Stimulated activated CD8-positive, alpha-beta memory T cell treated with anti-CD3 and anti-CD28 coated beads, Interleukin-15, amount 100 ng/mL, for 4 hours (primary cell): ENCODE measurements at places on chromosomes 11 and 22.

DNA sequence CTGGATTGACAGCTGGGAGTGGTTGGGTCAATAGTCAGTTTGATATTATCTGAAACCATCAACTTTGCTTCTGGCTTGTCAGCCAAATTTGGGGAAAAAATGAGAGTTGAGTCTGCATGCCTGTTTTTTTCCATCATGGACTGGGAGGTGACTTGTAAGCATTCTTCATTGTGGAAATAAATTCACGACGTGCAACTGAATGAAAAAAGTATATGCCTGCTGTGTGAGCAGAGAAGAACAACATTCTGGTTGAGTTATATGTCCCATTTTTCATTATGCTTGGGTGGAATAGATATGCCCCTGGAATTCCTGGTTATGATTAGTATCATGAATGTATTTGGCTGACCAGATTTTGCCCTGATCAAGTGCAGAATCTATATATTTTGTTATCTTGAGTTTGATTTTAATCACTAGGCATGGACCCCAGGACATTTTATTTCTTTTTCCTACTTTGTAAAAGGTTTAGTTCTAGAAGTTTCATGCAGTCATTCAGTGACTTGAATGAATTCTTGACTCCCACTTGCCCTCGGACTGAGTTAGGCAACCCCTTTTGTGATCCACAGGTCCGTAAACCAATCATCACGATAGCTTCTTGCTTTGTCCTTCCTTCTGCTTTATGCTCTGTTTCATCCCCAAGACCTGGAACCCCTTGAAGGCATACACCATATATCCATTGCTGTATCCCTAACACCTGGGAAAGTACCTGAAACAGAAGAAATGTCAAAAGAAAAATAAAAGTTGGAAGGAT, 205.8 kb downstream of the NAV2 start:
- DNase-seq: no peak

DNA sequence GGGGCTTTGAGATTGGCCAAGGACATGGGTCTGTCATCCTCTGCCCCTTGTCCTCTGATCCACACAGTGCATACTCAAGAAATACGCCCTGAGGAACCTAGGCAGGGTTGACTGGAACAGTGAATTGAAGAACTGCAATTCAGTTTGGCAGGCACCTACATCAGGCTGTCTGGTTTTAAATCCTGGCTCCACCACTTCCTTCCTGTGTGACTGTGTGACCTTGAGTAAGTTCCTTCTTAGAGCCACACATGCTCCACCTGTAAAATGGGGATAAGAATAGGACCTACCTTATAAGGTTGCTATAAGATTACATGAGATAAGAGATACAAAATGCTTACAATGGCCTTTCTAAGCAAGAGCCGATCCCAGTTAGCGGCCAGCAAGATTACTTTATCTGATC, 15.8 kb upstream of the TCF20 start:
- no peak for DNase-seq

DNA sequence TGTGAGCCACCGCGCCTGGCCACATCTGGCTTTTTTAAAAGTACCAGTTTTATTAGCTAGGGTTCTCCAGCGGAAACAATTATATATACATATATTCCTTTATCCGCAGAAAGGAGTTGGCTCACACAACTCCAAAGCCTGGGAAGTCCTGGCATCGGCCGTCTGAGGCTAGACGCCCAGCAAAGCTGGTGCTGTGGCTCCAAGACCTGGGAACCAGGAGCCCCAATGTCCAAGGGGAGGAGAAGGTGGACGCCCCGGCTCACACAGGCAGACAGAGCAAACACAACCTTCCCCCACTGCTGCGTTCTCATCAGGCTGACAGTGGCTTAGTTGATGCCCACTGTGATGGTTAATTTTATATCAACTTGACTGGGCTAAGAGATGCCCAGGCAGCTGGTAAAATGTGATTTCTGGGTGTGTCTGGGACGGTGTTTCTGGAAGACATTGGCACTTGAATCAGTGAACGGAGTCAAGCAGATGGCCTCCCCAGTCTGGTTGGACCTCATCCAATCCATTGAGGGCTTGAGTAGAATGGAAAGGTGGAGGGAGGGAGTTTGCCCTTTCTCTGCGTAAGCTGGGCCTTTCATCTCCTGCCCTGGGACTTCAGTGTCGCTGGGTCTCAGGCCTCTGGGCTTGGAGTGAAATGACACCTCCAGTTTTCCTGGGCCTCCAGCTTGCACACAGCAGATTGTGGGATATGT, 904.4 kb downstream of the BRD1 start:
- no peak for DNase-seq

DNA sequence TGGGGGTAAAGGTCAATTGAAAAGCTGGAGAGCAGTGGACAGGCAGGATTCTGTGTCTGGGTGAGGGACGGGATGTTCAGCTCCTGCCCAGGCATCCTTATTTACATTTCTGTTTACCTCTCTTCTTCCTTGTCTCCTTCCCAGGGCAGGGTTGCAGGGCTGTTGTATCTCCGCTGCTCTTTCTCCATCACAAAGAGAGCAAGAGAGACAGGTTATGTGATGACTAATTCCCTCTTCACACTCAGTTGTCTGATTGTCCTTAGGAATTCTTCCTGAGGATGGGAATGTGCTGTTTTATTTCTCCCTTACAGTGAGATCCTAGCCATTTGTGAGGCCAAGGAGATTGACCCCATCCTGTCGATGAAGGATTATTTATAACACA, 104.9 kb downstream of the VPREB1 start:
- no peak for DNase-seq

- no peak for DNase-seq
These were observed 88.9 kb downstream of the RASSF10 start for GRCh38 chr11:13098063-13098462.

DNA sequence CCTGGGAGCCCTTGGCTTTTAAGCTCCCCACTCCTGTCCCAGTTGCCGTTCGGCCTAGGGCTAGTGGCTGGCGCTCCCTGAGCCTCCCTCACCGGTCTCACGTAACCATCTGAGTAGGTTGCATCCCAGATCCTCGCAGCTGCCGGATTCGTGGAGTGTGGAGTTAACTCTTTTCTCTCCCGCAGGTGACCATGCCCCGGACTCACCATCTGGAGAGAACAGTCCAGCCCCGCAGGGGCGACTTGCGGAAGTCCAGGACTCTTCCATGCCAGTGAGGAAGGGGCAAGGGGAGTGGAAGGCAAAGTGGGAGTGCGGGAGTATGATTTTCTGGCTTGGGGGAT, 902 bp downstream of the MUS81 start:
- DNase-seq: no peak

- DNase-seq: no peak
These were observed 734.3 kb upstream of the ARHGAP42 start for GRCh38 chr11:99952816-99953215.

- DNase-seq: no peak
These were observed 1.2 kb upstream of the FAR1 start for GRCh38 chr11:13667245-13667644.

GRCh38 chr11:101706541-101706940, 122.7 kb upstream of the TRPC6 start:
- no peak for DNase-seq

DNA sequence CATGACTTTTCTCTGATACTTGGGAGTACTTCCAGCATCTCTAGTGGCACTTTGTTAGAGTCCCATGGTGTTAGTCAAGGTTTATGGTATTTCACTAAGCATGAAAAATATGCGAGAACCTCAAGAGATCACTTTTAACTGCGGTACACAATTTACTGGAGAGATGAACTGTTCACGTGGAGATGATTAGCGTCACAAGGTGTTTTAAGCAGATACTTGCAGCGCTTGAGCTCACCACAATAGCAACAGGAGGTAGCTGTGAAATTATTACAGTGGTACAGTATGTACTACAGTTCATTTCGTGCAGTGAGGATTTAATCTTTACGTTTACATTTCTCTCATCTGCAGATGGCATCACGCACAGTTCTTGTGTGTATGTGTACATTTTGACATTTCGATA, 4.5 kb downstream of the PARVA start:
- no peak for DNase-seq

- no peak for DNase-seq
These were observed 261.6 kb upstream of the CADM1 start for GRCh38 chr11:115765803-115766239.

DNA sequence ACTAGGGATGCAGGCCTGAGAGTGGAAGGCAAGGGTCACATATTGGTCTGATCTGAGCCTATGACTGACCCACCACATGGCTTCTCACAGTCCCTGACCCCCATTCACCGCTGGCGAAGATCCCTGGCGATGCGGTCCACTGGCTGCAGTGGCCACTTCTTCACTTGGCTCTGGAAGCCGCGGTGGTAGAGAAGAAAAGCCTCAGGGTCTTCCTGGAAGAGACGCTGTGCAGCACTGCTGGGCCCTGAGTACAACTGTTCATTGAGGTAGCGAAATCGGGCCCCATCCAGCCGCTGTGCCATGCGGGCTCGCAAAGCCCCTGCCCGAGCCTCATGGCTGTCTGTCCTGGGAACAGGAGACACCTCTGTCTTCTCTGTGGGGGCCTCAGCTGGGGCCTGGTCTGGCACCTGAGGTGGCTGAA, 2.4 kb downstream of the RRP8 start:
- no peak for DNase-seq

DNA sequence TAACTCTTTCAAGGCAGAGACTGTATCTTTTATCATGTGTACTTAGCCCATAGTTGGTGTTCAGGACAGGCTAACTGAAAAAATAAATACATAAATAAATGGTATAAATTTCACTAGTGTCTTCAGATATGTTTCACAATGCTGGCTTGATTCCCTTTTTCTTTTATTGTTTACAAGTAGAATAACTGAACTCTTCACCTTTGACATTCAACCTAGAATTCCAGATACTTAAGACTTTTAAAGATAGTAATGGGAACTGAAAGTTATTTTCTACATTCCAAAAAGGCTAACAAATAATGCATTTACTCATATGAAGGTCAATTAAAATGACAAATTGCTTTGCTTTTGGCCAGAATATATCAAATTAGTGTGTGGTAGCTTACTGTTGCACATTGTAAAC, 411.3 kb upstream of the TENM4 start:
- DNase-seq: no peak

DNA sequence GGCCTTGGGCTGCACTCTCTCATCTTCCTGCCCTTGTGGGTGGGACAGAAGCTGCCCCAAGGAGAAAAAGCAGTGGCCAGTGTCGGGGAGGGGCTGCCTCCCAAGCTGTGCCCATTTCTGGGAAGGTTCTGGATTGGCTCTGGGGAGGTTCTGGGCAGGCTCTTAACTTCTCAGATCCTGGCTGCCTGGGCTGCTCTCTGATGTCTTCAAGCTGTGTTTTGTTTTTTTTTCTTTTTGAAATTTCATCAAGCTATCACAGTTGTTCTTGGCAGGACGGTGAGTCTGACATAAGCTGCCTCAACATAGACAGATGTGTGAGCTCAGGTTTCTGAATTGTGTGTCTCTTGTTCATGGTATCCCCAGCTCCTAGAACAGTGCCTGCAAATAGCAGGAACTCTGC, 1032.0 kb downstream of the BRD1 start:
- DNase-seq: no peak

DNA sequence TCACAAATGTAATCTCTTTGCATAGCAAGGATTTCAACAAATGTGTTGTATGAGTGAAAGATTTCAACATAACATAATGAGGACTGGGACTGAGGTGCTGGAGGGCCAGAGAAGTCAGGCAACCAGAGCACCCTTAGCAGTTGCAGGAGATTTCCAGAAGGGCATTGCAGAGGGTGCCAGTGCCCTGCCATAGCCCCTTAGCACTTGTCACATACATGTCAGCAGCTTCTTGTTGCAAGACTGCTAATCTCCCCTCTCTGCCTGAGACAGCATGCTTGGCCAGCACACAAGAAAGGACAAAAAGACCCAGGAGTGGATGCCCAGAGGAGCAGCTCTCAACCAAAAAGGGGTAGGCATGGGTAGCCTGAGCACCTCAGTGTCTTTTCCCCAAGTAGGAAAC, 43.2 kb downstream of the BBOX1 start:
- no peak for DNase-seq

DNA sequence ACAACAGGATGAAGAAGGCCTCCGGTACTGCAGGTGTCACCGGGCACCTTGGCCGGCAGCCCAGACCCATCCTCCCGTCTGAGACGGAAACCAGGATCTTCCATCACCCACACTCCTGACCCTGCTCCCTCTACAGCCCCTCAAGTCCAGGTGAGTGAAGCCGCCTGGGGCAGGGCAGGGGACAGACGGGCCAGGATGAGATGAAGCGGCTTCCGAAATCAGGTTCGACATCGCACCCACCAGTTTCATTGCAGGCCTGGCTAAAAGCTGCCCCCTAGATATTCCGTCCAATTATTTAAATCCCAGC, 639.1 kb downstream of the TBC1D22A start:
- no peak for DNase-seq

- DNase-seq: no peak
These were observed 54.1 kb downstream of the PDHX start for GRCh38 chr11:34970480-34970879.

GRCh38 chr11:65047581-65048422, 6.8 kb downstream of the SAC3D1 start:
- DNase-seq: no peak

- DNase-seq: no peak
These were observed 109.6 kb downstream of the TRIM29 start for GRCh38 chr11:120028181-120028896.

DNA sequence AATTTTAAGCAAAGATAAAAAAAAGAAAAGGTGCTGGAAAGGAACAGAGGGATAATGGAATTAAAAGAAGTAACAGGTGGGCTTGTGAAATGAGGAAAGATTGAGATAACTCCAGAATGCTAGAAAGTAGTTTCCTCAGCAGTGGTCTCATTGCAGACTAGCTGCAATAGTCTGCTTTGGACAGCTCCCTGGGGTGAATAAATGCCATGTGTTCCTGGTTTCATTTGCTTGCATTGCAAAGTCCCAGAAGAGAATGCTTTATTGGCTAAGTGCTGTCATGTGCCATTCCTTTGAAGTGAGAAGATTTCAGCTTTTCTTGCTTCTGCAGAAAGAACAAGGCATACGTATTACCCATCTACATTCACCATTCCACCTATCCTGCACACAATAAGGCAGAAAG, 478.8 kb upstream of the RAG2 start:
- DNase-seq: no peak

GRCh38 chr11:132563050-132563449, 969.3 kb downstream of the OPCML start:
- no peak for DNase-seq

DNA sequence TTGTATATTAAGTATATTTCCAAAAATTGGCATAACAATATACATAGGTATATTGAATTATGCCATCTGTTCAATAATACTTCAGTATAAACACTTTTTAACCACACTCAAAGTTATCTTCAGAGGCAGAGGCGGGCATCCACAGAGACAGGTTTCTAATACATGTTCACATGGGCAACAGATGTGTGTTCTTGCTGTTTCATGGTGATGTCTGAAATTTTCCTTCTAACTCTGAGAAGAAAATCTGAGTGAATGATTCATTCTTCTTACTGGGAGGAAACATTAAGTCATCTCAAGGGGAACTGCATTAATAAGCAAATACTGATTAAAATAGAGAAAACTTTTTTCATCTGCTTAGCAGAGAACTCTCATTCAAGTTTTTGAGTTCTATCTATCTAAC, 1074.5 kb downstream of the LRRC4C start:
- DNase-seq: no peak

- DNase-seq: no peak
These were observed 11.6 kb downstream of the JAML start for GRCh38 chr11:118213201-118213600.
